ENCODE measurements at places on chromosomes 16 and 17.

- no peak for DNase-seq
Observed at GRCh38 chr17:81084680-81085419, 49.9 kb downstream of the BAIAP2 start.

GRCh38 chr17:56779322-56779721 is 54.4 kb downstream of the C17orf67 start:
- no peak for DNase-seq

- no peak for DNase-seq
Observed at GRCh38 chr16:69840975-69841374, 78.8 kb downstream of the WWP2 start.

GRCh38 chr17:57735707-57736106 is 9.4 kb downstream of the CCDC182 start:
- DNase-seq, result no peak

DNA sequence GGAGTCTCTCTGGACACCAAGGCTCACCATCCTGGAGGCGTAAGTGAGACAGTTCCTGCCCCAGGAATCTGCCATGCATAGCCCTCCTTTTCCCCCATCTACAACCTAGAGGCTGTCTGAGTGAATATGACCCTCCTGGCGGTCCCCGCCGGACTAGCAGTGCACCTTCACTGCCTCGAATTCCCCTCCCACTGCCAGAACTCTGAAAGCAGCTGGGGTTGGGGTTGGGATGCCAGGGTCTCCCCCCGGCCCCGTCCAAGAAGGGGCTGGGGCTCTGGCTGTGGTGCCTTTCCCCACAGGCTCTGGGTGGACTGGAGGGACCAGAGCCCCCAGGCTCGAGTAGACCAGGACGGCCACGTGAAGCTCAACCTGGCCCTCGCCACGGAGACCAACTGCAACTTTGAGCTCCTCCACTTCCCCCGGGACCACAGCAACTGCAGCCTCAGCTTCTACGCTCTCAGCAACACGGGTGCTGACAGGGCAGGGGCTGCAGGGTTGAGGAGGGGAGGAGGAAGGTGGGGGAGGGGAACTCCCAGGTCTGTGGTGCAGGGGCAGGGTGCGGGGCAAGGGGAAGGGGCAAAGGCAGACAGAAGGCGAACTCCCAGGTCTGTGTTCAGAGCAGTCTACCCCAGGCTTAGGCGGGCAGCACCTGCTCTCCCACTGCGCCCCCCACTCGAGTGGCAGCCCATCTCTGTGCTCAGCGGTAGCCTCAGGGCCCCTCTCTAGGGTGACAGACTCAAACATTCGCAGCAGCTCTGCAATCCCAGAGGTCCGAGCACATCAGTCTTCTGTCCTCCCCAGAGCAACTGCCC is 1.2 kb downstream of the ZACN start:
- DNase-seq, result no peak

DNA sequence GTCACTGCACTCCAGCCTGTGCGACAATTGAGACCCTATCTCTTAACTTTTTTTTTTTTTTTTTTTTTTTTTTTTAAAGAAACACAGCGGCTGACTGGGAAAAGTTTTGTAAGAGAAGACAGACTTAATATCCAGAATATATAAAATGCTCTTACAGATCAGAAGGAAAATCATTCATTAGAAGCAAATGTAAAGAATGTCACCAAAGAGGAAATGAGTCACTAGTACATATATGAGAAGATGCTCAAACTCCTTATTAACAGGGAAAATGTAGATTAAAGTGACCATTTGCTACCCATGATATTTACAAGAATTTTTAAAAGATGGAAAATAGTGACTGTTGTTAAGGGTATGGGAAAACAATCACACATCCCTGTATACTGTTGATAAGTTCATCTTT is 48.9 kb downstream of the RABEP1 start:
- DNase-seq, result peak; percentile 29

DNA sequence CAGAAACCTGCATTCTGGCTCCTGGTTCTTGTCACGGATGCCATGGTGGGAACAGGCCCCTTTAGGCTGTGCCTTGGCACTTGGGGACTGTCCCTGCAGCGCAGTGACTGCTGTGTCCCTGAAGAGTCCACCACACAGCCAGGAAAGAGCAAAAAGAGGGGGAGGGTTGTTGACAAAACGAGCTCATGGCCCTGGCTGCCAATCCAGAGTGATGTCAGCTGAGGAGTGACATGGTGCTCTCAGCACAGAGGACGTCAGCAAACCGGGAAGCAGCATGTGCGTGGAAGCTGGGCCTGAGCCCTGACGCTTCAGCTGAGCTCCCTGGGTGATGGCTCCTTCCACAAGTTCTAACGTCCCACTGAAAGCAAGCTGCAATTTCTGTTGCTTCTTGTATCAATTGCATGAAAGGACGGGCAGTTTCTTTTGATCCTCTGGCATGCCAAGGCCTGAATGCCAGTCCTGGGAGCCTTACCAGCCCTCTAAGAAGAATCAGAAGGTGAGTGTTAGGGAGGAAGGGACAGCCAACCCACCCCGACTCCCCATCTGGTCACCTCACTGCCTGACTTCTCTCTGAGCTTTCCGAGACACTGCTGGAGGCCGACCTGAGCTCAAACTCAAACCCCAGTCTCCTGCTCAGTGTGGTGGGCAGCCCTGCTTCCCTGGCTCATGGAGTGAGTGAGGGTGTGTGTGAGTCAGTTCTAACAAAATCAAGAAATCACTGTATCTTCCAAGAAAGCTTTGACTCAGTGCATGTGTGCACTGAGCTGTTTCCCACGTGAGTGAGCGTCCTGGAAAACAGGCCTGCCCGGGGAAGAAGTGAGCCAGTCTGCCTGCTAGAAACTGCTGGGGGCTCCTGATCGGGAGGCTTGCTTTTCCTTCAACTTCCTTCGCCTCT is 14.7 kb upstream of the WNT3 start:
- DNase-seq, result peak; percentile 57

GRCh38 chr17:37774504-37774903 is 29.6 kb upstream of the HNF1B start:
- DNase-seq, result no peak

DNA sequence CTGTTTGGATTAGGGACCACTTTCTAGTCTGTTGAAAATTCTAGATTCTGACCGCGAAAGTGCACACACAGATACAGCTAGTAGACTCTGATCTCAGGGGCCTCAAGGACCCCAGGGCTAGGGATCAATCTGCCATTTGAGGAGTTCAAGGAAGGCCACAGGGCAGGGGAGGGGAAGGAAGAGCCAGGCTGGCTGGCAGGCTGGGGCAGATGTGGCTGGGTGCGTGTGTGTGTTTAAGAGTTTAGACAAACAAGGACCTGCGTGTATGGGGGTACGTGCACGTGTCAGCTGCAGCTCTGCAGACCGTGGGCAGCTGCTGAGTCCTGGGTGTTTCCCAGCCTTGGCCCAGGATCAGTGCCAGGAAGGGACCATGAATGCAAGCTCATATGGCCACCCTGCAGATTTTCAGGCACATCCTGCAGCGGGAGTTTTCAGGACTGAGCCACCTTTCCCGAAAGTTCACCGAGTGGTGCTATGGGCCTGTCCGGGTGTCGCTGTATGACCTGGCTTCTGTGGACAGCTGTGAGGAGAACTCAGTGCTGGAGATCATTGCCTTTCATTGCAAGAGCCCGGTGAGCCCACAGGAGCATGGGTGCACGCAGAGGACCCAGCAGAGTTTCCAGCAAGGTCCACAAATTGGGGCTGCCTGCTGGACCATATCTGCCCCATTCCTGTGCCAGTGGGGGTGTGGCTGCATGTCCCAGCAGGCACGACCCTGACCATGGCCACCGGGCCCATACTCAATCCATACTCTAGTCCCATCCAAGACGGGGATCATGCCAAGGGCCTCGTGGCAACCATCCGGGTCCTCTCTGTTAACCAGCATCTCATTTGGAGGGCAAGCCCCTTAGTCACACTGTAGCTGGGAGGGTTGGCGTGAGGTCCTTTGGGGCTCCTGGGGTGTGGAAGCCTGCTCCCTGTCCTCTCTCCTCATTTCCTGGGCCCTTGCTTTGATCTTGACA is 10.6 kb downstream of the TRPV2 start:
- DNase-seq, result no peak

All from RKO (cell line).